ENCODE measurements at places on chromosomes 2 and 18. TPM values are rescaled to one million over a fixed set of nuclear protein-coding genes. Genes with fewer than 3 reads are reported as not detected.

CGREF1 gene
- 20.4 TPM for total RNA-seq

MATN3 gene
- 0.34 TPM for total RNA-seq

LRRC30 gene
- not detected for total RNA-seq

UXS1 gene
- total RNA-seq, result 21.6 TPM

PAX3 gene
- total RNA-seq, result 18.3 TPM

OTOF gene
- not detected for total RNA-seq

MTCL1 gene
- 6.6 TPM for total RNA-seq

LINC00305 gene
- not detected for total RNA-seq

SOWAHC gene
- total RNA-seq, result 8.5 TPM
